Pulmonary artery endothelial cell (primary cell): ENCODE measurements at places on chromosomes 7 and 10.

DNA sequence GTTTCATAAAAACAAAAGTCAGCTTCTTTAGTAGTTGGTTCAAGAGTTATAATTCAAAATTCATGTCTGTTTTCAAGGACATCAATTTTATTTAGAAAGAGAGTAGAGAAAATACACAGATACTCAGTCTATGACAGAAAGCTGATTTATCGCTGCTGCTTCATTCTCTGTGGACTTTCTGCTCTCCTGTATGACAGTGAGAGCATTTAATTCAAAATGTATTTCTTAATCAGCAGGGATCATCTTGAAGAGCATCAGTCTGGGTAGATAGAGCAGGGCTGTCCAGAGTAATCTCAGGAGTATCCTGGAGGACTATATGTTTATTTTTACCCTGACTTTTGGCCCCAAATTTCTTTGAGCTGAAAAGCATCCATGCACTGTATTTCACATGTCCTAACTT is 1676.7 kb downstream of the REEP3 start:
- DNase-seq, result no peak

DNA sequence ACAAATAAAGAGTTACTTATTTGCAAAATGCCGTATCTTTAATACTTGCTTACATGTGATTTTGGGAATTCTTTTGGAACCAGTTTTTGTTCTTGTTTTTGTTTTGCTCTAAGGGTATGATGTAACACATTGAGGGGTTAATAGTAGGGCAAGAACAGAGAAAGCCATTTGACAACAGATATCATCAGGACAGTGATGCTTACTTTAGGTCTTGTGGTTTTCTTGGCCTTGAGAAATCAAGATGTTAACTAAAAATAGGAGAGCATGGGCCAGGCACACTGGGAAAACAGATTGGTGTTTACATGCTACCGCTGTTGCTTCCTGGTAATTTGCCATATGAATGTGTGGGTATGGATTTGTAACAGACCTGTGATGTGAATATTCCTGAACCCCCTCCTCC is 3.7 kb downstream of the SAMD8 start:
- DNase-seq, result no peak

DNA sequence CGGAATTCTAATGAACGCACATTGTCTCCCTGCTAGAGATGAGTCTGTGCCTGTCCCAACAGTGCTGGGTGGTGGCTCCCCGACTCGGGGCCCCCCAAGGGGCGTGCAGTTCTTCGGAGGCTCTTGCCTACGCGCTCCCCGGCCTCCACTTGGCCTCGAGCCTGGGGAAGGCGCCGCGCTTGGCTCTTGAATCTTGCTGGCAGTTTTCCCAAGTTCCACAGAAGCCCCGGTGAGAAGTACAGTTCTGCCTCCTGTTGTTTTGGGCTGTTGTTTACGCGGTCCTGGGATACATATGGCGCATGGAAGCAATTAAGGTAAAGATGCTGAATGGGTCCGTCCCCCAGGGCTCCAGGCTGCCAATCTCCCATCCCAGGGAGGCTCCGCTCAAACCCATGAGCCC is 32.6 kb upstream of the UNCX start:
- DNase-seq, result no peak

- no peak for DNase-seq
These were observed 114.6 kb upstream of the LYZL2 start for GRCh38 chr10:30744106-30744505.
